Stimulated activated CD4-positive, alpha-beta T cell treated with anti-CD3 and anti-CD28 coated beads, Interleukin-12 subunit alpha, Interleukin-12 subunit beta, amount 100 ng/mL, for 48 hours (primary cell): ENCODE measurements at places on chromosomes 12 and 14.

DNA sequence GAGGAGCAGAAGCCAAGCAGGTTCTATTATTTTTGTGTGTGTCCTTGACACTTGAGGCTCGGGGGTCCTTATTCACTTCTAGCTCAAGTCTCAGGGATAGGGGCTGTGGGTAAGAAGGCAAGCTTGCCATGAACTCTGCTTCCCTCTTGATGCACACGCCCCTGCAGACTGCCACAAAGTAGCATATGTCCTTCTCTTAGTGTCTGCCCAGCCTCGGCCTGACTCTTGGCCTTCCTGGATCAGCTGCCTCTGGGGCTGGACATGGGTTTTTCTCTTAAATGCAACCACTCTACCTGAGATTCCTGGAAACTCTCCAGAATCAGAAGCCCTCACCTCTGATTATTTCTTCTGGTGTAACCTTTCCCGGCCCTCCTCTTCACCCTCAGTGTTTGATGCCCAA is 28.2 kb upstream of the PEX5 start:
- DNase-seq, result no peak

DNA sequence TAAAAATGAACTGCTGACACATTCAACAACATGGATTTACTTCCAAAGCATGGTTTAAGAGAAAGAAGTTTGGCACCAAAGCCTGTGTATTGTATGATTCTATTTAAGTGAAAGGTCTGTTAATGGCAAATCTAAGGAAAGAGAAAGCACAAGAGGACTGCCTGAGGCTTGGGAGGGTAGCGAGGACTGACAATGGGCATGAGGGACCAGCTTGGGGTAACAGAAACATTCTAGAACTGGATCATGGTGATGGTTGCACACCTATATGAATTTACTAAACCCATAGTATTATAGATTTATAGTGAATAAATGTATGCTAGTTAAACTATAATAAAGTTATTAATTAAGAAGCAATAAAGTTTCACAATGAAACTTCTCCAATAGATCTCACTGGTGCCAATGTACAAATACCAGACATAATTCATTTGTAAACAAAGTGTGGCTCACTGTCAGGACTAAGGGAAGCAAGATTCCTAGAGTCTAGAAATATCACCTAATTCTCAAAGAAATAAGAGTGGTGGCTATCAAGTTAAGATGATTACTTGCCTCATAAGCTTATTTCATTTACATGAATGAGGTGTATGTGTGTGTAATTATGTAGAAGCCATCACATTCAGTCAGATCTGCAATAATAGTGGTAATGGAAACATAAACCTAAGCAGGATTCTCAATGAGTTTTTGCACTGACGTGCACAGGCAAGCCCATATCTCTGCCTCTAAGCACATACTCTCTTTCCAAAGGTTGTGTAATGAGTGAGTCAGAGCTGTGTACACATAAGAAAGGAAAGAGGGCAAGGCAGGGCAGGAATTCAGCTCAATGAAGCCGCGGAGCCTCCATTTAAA is 353.4 kb downstream of the KCNH5 start:
- DNase-seq, result no peak

GRCh38 chr12:125651625-125652024 is 586.4 kb downstream of the AACS start:
- no peak for DNase-seq

DNA sequence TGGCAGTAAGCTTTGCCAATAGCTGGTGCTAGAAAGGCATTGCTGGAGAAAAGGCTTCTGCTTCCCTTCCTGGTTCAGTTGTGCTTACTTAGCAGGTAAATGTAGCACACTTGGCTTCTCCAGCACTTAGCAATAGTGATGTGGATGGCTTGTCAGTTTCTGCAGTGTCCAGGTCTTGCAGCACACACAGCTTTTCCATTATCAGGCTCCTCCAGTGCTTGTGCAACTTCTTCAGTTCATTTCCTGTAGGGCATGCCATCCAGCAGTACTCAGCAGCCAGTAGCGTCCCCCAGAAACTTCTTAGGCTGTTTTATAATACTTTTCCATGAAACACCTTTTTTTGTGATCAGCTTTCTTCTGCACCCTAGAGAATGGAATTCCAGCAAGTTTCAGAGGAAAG is 154.6 kb downstream of the SLC6A15 start:
- no peak for DNase-seq

DNA sequence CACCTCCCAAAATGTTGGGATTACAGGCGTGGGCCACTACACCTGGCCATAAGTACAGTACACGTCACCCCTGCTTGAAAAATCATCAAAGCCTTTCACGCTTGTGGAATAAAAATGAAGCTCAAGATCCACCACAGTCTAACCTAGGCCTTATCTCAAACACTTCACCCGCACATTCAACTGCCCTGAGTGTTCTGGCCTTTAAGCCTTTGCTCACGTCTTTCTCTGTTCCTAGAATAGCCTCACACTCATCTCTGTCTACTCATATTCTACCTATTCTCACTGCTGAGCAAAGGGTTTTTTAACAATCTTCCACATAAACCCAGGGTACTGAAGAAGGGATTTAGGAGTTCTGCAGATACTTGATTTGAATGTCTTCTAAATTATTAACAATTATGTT is 9.9 kb downstream of the CALCOCO1 start:
- no peak for DNase-seq

DNA sequence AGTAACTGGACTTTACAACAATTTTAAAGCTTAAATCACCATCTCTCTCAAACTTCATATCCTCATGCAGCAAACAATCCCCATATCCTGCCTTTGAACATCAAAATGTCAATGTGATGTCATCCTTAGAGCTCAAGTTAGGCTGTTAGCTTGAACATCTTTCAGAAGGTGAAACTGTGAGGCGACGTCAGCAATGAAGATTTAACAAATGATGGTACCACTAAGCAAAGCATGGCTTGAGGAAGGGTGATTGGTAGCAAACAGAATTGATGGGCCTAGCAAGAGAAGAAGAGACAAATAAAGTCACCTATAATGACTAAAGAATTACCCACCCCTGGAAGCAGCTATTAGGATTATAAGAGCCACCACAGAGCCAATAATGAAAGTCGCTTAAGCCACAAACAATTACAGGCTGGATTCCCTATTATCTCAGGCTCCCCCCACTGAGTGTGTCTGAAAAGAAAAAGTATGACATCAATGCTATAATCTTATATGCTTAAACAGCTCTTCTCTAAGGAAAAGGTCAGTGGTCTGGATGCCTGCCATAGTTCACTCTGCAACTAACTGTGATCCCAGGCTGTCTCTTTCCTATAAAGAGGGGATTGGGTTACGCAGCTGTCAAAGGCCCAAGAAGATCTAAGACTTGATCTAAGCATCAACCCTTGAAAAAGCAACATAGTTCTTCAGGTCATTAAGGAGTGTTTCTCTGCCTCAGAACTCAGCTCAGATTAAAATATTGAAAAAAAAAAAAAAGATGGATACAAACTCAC is 18.1 kb downstream of the EGLN3 start:
- DNase-seq, result no peak

- no peak for DNase-seq
Measured at GRCh38 chr14:54652605-54653052, 85.7 kb downstream of the SAMD4A start.

- DNase-seq, result no peak
Measured at GRCh38 chr14:83173687-83174086, 1640.0 kb upstream of the SEL1L start.
